ENCODE measurements at places on chromosomes 5 and 9.

DNA sequence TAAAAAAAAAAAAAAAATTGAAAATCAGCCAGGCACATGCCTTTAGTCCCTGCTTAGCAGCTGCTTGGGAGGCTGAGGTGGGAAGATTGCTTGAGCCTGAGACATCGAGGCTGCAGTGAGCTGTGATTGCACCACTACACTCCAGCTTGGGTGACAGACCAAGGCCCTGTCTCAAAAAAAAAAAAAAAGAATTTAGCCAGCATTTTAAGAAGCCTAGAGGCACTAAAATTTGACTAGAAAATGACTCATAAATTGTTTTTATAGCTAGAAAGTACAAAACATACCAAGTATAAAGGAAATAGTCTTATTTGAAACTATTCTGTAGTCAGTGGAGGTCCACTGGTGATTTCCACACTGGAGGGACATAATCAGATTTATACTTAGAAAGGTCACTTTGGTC is 17.5 kb downstream of the LRRC70 start:
- DNase-seq, result no peak

- no peak for DNase-seq
Observed at GRCh38 chr9:110427497-110428104, 89.9 kb upstream of the TXNDC8 start.

- no peak for DNase-seq
Observed at GRCh38 chr9:100600521-100601079, 22.7 kb downstream of the CAVIN4 start.

GRCh38 chr9:94563548-94563947 is 8.7 kb downstream of the PCAT7 start:
- DNase-seq, result no peak

DNA sequence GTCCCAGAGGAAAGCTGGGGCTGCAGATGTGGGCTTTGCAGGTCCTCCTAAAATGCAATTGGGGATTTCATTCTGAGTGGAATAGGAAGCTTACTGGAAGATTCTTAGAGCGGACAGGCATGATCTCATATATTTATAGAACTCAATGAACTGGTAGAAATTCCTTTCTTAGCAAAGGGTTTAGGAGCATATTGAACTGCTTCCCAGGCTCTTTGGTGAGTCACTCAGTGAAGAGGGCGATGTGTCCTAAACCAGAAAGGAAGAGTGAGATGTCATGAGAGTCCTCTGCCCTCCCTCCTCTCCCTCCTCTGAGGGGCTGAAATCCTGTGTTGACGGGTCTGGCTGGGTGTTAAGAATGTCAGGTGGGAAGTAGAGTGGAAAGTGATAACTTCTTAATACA is 26.3 kb upstream of the SEMA6A start:
- no peak for DNase-seq

GRCh38 chr9:137130176-137130755 is 8.7 kb upstream of the GRIN1 start:
- no peak for DNase-seq

- no peak for DNase-seq
Observed at GRCh38 chr9:8926461-8926860, 1126.9 kb upstream of the DMAC1 start.

DNA sequence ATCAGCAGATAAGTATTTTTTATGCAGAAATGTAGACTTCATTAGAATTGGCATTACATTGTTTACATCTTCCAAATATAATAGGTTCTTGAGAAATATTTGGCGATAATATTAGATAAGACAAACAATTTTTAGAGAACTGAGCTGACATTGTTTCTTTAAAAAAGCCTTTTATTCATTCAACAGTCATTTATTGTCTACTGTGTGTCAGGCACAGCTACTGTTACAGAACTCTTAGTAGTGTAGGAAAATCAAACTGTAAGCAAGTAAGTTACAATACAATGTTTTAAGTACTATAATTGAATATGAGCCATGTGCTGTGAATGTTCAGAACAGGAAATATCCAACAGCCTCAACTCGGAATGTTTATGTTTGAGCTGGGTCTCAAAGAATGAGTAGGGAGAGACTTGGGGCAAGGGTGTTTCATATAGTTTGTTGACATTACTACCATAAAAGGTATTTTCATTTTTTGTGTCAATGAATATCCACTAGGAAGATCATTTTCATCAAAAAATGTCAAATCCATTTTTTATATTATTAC is 114.0 kb downstream of the CDC42SE2 start:
- no peak for DNase-seq

- DNase-seq, result no peak
Observed at GRCh38 chr5:146490089-146490843, 25.7 kb downstream of the GPR151 start.

GRCh38 chr5:135543001-135543484 is 7.3 kb upstream of the NEUROG1 start:
- no peak for DNase-seq

DNA sequence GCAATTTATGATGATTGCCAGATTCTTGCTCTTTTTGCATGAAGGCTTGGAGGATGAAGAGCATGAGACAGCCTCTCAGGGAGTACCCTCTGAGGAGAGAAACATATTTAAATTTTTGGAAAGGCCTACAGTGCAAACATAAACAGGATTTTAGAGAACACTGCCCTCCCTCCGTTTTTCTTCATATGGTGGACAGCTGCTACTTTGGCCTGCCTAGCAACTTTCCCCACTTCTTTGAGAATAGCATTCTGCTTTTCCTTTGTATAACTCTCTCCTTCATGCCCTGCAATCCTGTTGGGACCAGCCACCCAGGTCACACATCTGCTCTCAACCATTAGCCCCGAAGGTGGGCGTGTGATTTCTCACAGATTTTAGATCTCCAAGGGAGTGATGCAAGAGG is 20.5 kb upstream of the TXN start:
- no peak for DNase-seq

DNA sequence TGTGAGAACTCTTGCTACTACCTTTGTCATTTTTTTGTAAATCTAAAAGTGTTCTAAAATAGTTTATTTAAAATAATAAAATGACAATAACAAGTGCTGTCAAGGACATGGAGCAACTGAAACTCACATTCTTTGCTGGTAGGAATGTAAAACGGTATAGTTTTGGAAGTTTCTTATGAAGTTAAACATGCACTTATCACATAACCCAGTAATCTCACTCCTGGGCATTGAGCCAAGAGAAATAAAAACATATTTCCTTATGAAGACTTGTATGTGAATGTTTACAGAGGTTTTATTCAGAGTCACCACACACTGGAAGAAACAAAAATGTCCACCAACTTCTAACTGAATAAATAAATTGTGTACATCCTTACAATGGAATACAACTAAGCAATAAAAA is 46.0 kb upstream of the COL15A1 start:
- DNase-seq, result peak; percentile 52

GRCh38 chr9:124342402-124342775 is 72.9 kb downstream of the PSMB7 start:
- DNase-seq, result no peak

- no peak for DNase-seq
Observed at GRCh38 chr5:137286025-137286610, 213.0 kb downstream of the SPOCK1 start.
